ENCODE measurements at places on chromosomes 11 and 22. TPM values are rescaled to one million over a fixed set of nuclear protein-coding genes. Genes with fewer than 3 reads are reported as not detected.

DNA sequence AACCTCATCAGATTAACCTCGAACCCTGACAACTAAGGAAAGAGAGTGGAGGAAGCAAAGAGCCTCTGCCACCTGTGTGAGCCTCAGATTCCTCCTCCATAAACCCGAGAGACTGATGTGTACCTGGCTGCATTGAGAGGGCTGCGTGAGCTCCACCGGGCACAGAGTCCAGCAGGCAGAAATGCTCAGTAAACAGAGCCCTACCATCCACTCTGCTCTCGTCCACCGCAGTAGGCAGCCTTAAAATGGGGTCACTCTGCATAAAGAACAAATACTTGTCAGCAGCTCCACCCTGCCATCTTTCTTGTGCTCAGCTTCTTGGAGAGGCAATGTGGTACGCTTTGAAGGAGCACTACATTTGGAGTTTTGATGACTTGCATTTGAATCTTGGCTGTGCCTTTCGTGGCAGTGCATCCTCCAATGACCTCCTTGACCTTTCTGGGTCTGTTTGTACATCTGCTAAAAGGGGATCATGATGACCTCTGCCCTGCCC, 43.0 kb upstream of the CD5 start:
- DNase-seq: no peak

GRCh38 chr11:66607126-66607834, 9.2 kb upstream of the RBM14 start:
- peak; percentile 30 for DNase-seq

DNA sequence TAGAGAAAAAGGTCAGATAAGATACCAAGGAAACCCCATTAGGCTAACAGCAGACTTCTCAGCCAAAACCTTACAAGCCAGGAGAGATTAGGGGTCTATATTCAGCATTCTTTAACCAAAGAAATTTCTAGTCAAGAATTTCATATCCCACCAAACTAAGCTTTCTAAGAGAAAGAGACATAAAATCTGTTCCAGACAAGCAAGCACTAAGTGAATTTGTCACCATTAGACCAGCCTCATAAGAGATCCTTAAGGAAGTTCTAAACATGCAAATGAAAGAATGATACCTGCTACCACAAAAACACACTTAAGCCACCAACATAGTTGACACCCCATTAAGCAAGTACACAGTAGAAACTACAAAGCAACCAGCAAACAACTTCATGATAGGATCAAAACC, 276.2 kb downstream of the C11orf87 start:
- no peak for DNase-seq

Gene BRSK2
- total RNA-seq: 8.6 TPM

Gene SIK2
- 7.2 TPM for total RNA-seq

All from A172 (cell line).